ENCODE measurements at places on chromosomes 1 and 21. TPM values are rescaled to one million over a fixed set of nuclear protein-coding genes. Genes with fewer than 3 reads are reported as not detected.

The FAM72A gene
- total RNA-seq, result 12.3 TPM

The EXO1 gene
- total RNA-seq, result 18.5 TPM

The TEX50 gene
- total RNA-seq, result not detected

GRCh38 chr1:47675721-47676120 is 237.9 kb downstream of the FOXD2 start:
- no peak for DNase-seq

DNA sequence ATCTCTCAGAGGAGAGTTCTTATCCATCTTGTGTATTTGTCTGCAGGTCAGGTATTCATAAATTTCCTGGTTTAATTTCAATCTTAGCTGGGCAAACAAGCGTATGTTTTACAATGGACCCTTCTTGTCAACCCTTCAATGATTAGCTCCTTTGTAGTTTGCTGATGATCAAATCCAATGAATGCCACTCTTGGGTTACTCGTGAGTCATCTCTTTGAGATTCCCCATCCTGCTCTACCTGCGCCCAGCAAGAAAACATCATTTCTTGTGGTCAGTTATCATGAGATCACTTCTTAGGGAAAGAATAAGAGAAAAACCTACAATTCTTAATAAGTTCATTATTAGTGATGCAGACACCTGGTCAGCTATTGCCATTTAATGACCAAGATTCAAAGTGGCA is 572.3 kb upstream of the PKN2 start:
- DNase-seq, result no peak

DNA sequence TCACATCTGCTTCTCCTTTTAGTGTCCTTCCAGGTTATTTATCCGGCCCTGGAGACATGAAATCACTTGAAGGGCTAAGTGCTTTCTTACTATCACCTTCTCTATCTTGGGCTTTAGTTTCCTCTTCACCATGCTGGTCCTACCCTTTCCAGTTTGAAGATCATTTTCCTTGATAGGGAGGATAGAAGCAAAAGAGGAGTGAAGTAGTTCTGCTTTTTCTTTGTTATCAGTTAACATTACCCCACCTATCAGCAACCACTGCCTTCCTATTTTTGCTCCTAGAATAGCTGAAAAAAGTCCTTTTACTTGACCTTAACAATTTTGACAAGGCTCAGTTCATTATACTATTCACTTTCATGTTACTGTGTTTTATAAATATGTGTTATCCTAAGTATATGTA is 19.4 kb downstream of the RGL1 start:
- DNase-seq, result no peak

GRCh38 chr1:207021876-207022596 is 10.5 kb downstream of the C1orf116 start:
- DNase-seq, result no peak

GRCh38 chr1:31548534-31548906 is 27.8 kb upstream of the TINAGL1 start:
- peak; percentile 59 for DNase-seq

DNA sequence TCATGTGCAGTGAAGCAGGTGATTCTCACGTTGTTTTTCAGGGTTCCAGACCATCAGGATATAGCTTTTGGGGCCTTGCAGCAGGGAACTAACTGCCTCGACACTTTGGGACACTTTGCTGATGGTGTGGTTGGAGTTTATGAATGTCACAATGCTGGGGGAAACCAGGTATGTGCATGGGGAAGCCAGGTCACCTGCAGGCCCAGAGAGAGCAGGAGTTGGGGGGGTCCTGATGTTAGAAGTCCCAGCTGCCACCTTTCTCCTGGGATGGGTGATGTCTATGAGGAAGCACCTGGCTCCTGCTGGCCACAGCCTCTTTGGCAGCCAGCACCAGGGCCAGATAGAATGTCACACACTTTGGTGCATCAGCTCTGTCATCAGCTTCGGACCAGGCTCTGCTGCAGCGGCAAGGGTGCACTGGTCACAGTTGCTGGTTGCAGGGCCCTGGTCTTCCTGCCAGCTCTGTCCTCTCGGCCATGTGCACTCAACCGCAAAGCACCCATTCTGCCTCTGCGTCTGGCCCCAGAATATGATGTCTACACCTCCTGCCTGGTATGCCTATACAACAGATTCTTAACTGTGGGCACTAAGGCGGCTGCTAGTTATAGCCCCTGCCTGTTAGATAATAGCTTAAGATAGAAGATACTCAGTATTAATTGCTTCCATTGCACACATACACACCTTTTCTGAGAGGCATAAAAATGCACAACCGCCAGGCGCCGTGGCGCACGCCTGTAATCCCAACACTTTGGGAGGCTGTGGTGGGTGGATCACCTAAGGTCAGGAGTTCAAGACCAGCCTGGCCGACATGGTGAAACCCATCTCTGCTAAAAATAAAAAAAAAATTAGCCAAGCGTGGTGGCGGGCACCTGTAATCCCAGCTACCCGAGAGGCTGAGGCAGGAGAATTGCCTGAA is 160.7 kb downstream of the PGBD5 start:
- no peak for DNase-seq

- no peak for DNase-seq
Measured at GRCh38 chr1:172251486-172251885, 169.0 kb upstream of the C1orf105 start.

GRCh38 chr1:35883635-35884101 is 659 bp downstream of the AGO1 start:
- peak; percentile 42 for DNase-seq

Data from Caco-2 (cell line).